ENCODE measurements at places on chromosomes 7 and 10. TPM values are rescaled to one million over a fixed set of nuclear protein-coding genes. Genes with fewer than 3 reads are reported as not detected.

DNA sequence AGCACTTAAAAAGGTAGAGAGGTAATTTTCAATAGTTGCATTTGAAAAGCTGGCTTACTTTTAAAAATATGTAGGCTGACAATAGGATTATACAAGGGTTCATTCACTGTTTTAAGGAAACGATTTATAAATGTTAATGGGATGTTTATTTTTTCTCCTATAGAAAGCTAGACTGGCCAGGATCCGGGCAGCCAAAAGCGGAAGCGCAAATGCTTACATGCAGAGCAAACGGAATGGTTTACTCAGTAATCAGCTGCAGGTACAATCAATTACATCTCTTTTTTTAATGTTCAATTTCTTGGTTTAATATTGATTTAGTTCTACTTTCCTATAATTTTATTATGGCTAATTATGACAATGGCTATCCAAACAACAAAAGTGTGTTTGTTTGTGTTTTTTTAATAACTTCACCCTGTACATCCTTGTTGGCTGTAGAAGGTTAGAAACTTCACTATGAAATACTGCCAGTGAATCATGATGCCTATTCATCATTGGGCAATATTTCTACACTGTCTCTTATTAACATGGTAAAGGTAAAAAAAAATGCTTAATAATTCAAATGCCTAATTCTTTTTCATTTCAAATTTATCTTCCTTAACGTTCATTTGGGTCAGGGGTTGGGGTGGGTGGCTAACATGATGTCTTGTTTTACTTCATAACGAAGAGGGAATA, 116.4 kb downstream of the TSPAN12 start:
- no peak for DNase-seq

DNA sequence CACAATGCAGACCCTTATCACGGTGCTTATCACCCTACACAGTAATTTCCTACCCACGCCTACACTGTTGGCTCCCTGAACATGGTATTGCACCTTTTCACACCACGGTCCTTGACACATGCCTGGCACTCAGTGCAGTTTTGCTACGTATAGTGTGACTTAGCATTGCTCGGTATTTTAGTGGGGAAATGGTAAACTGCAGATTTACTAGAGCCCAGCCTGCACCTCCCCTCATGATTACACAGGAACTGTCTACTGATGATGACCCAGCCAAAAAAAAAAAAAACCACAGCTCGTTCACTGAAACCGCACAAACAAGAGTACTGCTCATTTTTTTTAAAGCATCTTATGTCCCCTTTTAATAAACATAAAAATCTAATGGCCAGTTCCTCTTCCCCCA, 124.2 kb upstream of the ZNF746 start:
- no peak for DNase-seq

The STAM gene
- total RNA-seq = 21.5 TPM

The CUZD1 gene
- total RNA-seq = not detected

GRCh38 chr7:85638394-85638793, 451.5 kb upstream of the SEMA3D start:
- no peak for DNase-seq

The TMEM178B gene
- total RNA-seq = 2.3 TPM

DNA sequence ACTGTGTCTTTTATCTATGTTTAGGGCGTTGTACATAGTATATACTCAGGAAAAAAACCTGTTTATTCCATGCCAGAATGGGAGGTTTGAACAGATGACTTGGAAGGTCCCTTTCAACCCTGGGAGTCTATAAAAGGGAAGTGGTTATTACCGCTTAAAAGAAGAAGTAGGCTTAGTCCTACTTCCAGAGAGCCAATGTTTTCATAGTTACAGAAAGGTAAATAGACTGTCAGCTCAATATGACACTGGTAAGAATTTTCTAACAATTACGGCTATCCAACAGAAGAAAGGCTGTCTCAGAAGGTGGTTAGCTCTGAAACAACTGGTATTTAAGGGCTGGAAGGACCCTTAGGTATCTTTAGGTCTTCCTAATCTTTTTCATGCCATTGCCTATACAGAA, 1.1 kb upstream of the TFAM start:
- DNase-seq = peak; percentile 29

DNA sequence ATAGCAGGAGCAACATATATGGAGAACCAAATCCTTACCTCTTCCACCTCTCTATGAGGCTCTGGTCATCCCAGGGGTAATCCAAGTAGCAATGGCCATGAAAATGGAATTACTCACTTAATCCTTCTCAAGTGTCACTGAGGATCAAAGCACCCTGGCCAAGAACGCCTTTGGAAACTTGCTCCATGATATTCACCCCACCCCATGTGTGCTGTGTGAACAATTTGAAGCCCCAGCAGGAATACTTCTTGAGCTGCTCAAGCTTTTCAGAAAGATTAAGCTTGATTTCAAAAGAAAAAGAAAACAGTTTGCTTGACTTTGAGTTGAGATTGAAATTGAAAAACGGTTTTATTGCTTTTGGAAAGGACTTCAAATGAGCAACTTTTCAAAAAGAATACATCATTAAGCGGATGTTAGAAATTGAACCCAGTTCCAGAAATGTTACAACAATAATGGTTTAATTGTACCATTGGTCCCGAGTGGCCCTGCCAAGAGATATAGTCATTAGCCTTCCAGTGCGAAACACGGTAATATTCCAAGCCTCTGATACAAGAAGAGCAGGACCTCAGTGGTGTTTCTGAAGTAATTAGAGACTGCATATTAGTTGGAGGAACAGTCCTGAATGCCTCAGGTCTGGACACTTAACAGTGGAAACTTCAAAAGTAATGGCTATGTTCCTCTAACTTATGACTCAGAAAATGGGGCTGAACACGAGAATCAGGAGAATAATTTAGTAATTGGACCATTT, 208.1 kb downstream of the NEBL start:
- DNase-seq = no peak

DNA sequence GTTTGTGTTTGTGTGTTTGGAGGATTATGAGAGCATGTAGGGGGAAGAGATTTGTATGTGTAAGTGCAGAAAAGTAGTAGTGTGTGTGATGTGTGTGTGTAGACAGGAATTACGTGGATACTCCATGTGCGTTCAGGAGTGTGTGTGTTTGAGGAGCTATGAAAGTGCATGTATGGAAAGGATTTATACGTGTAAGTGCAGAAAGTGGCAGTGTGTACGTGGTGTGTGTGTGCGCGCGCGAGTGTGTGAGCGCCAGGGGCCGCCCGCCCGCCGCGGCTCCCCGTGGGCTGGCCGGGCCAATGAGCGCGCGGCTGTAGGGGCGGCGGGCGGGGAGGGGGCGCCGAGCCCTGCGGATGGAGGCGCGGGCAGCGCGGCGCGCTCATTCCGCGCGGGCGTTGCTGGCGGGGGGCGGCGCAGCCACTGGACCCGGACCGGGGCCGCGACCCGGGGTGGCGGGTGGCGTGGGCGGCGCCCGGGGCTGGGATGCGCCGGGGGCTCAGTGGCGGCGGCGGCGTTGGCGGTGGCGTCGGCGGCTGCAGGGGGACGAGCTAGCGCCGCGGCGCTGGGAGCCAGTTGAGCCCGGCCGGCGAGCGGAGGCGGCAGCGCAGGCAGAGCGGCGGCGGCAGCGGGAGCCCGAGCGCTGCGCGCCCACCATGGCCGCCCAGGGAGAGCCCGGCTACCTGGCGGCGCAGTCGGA, at the start of gene BICC1:
TSS of gene BICC1 (plus strand) at position 382 of the 697 bp plus-strand sequence. CDS start at position 654, 272 bp downstream.
- DNase-seq = no peak

The SPDYE2B gene
- not detected for total RNA-seq

DNA sequence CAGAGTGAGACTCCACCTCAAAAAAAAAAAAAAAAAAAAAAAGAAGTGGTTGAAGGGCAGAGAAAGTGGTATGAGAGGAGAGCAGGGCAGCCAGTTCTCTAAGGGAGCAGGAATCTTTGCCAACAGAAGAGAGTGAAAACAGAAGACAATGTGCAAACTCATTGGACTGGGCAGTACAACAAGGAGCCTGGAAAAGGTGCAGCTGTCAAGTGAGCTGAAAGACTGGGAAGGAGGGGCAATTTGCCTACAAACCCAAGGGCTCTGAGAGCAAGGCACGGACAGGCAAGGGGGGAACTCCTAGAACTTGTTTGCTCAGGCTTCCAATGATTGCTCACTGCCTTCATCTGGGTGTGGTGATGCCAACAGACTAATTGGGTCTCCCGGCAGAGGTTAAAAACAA, 9.5 kb downstream of the ACTR1A start:
- no peak for DNase-seq

DNA sequence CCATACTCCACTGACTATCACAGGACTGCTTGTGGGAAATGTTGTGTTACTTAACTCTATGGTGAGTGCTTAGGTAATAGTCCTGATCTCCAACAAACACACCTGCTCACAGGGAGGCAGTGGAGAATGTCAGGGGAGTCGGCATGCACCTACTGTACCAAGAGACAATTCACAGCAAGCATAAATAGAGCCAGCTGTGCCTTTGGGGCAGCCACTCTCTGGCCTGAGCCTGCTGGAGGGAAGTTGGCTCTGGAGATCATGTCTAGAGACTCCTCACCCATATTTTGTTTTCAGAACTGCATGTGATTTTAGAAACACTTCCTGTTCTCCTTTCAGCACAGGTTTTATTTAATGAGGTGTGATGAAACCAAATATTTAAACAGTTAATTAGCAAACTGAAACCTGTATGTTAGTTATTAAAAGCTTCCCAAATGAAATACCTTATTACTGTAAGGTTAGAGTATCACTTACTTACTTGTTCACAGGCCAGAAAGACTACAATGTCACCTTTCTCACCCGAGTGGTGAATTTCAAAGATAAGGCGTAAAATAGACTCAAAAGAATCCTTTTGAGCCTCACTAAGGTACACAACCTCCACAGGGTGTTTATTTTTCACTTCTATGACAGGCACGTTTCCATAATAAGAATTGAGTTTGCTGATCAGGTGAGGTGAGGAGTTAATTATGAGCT, 21.8 kb downstream of the DHX32 start:
- DNase-seq = no peak

The RBP4 gene
- total RNA-seq = 4.5 TPM
